ENCODE measurements at places on chromosomes 6 and 20.

GRCh38 chr6:46793138-46793537 is at the start of gene MEP1A:
TSS of gene MEP1A (plus strand) at chr6:46793389. CDS start at chr6:46793399, 10 bp downstream.
- no peaks in the 10 kb centered on the region for H3K27me3 ChIP-seq
- no peak within 1 kb of the TSS for H3K27ac ChIP-seq
- no peak for DNase-seq
- H3K4me1 ChIP-seq: no peaks in the 10 kb centered on the region
- no peaks in the 10 kb centered on the region for H3K36me3 ChIP-seq
- H3K4me3 ChIP-seq: no peak within 1 kb of the TSS

DNA sequence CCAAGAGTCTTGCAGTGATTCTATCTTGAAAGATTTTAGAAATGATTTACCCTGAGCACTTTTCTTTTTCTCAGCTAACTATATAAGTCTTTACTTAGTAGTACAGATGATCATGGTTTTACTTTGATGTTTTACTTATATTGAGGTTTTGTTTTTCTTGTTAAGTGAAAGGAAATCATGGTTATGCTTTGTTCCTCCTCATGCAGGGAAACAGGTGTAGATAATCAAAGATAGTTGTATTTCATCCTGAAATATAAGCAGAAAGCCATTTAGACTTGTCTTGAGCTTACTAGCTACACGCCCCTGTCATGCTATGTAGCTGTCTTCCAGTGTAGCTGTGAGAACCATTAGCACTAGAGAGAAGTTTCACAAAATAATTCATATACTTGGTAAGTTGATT is 113.9 kb downstream of the HIVEP1 start:
- no peak overlapping the region for H3K27ac ChIP-seq
- H3K4me1 ChIP-seq: peaks cover 4% of the 10 kb centered on the region
- no peaks in the 10 kb centered on the region for H3K27me3 ChIP-seq
- H3K4me3 ChIP-seq: no peak overlapping the region

GRCh38 chr20:21513881-21514540 is at the start of gene NKX2-2:
TSS of gene NKX2-2 (minus strand) at chr20:21514064. CDS start at chr20:21513669, 395 bp downstream.
- peaks cover 59% of the 10 kb centered on the region for H3K4me1 ChIP-seq
- peaks cover 91% of the 10 kb centered on the region for H3K27me3 ChIP-seq
- H3K27ac ChIP-seq: no peak within 1 kb of the TSS
- no peaks in the 10 kb centered on the region for H3K36me3 ChIP-seq

- no peaks in the 10 kb centered on the region for H3K4me1 ChIP-seq
- no peak for DNase-seq
- H3K36me3 ChIP-seq: peaks cover 25% of the 10 kb centered on the region
- no peak overlapping the region for H3K4me3 ChIP-seq
- no peaks in the 10 kb centered on the region for H3K27me3 ChIP-seq
Observed at GRCh38 chr6:4950836-4951533, 52.9 kb downstream of the RPP40 start.

GRCh38 chr6:133017581-133017980 is 203.2 kb downstream of the RPS12 start:
- no peak for DNase-seq
- no peaks in the 10 kb centered on the region for H3K36me3 ChIP-seq
- no peaks in the 10 kb centered on the region for H3K4me1 ChIP-seq
- no peak overlapping the region for H3K4me3 ChIP-seq
- H3K27ac ChIP-seq: no peak overlapping the region

GRCh38 chr20:40765814-40766480 is 76.9 kb upstream of the MAFB start:
- no peaks in the 10 kb centered on the region for H3K4me1 ChIP-seq
- no peaks in the 10 kb centered on the region for H3K27me3 ChIP-seq
- no peaks in the 10 kb centered on the region for H3K36me3 ChIP-seq
- DNase-seq: no peak
- H3K27ac ChIP-seq: no peak overlapping the region
- no peak overlapping the region for H3K4me3 ChIP-seq

DNA sequence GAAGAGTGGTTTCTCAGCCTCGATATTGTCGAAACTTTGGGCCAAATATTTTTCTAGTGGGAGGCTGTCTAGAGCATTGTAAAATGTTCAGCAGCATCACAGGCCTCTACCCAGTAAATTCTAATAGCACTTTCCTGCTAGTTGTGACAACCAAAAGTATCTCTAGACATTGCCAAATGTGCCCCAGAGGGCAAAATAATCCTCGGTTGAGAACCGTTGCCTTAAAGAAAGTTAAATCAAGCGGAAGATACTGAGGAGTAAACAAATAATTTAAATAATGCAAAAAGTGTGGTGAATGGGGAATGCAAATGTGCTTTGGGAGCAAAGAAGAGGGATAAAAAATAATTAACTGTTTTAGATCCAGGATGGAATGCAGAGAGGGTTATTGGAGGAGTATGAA is 106.4 kb upstream of the ASCC3 start:
- H3K27ac ChIP-seq: no peak overlapping the region
- H3K27me3 ChIP-seq: no peaks in the 10 kb centered on the region
- no peaks in the 10 kb centered on the region for H3K4me1 ChIP-seq
- no peaks in the 10 kb centered on the region for H3K36me3 ChIP-seq

DNA sequence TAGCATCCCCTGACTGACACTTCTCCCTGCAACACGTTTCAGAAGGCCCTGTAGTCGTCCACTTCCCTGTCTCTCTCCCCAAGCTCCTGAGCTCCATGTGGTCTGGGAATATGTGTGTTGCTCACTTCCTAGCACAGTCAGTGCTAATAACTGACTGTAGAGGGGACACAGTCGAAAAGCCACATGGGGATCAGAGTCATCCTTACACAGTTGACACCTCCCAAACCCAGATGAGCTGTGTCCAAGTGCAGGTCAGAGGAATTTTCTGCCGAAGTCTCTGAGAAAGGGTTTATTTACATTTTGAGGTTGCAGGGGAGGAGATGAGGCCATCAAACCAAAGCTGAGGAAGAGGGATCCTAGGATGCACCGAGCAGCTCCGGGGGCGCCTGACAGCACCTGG is 3.5 kb upstream of the ADAM33 start:
- H3K4me1 ChIP-seq: peaks cover 6% of the 10 kb centered on the region
- H3K27me3 ChIP-seq: peaks cover 18% of the 10 kb centered on the region
- H3K4me3 ChIP-seq: no peak overlapping the region
- DNase-seq: no peak
- H3K36me3 ChIP-seq: no peaks in the 10 kb centered on the region
- no peak overlapping the region for H3K27ac ChIP-seq

DNA sequence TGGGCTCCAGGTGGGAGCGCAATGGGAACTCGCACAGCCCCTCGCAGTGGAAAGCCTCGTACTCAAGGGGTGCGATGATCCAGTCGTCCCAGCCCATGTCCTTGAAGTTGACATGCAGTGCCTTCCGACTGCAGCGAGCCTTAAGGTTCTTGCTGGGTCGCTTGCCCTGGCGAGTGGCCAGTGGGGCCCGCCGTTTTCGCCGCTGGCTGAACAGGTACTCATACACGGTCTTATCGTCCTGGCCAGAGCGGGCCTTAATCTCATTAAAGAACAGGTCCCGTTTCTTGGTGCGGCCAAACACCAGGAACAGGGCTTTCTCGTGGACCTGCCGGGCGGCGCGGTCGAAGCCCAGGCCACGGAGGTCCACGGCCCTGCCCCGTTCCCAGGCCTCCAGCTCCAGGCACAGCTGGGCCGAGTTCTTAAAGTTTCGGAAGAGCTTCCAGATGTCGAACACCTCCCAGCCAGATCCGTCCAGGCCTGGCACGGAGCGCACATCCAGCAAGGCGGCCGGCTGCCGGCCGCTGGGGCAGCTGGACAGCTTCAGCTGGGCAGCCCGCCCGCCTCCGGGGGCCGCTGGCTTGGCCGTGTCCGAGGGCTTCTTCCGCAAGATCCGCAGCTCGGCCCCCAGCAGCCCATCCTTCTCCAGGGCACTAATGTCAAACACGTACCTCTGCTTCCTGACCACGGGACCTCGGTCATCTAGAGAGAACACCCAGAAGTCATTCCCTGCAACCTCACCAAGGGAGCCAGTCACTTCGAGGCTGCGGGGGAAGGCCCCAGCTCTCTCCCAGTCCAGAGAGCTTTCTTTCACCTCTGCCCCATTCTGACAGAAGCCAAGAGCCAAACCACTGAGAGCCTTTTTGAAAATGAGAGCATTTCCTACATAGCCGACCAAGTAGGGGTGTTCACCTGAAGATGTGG is 3.7 kb downstream of the GDF5 start:
- no peaks in the 10 kb centered on the region for H3K36me3 ChIP-seq
- no peak for DNase-seq
- no peaks in the 10 kb centered on the region for H3K4me1 ChIP-seq
- H3K4me3 ChIP-seq: no peak overlapping the region

- H3K27ac ChIP-seq: no peak overlapping the region
- no peaks in the 10 kb centered on the region for H3K4me1 ChIP-seq
- H3K4me3 ChIP-seq: no peak overlapping the region
- no peak for DNase-seq
- H3K27me3 ChIP-seq: no peaks in the 10 kb centered on the region
Observed at GRCh38 chr20:19531446-19531845, 226.6 kb upstream of the RIN2 start.

GRCh38 chr6:37791156-37791919 is 28.2 kb upstream of the ZFAND3 start:
- no peak overlapping the region for H3K27ac ChIP-seq
- H3K27me3 ChIP-seq: no peaks in the 10 kb centered on the region
- no peaks in the 10 kb centered on the region for H3K4me1 ChIP-seq
- H3K4me3 ChIP-seq: no peak overlapping the region

- no peak for DNase-seq
- no peak overlapping the region for H3K27ac ChIP-seq
- H3K4me1 ChIP-seq: no peaks in the 10 kb centered on the region
- no peak overlapping the region for H3K4me3 ChIP-seq
- H3K27me3 ChIP-seq: no peaks in the 10 kb centered on the region
Observed at GRCh38 chr20:50101281-50101680, 11.7 kb downstream of the UBE2V1 start.

GRCh38 chr6:4727671-4728435 is 48.4 kb upstream of the CDYL start:
- no peak overlapping the region for H3K4me3 ChIP-seq
- no peaks in the 10 kb centered on the region for H3K4me1 ChIP-seq
- H3K27me3 ChIP-seq: no peaks in the 10 kb centered on the region

DNA sequence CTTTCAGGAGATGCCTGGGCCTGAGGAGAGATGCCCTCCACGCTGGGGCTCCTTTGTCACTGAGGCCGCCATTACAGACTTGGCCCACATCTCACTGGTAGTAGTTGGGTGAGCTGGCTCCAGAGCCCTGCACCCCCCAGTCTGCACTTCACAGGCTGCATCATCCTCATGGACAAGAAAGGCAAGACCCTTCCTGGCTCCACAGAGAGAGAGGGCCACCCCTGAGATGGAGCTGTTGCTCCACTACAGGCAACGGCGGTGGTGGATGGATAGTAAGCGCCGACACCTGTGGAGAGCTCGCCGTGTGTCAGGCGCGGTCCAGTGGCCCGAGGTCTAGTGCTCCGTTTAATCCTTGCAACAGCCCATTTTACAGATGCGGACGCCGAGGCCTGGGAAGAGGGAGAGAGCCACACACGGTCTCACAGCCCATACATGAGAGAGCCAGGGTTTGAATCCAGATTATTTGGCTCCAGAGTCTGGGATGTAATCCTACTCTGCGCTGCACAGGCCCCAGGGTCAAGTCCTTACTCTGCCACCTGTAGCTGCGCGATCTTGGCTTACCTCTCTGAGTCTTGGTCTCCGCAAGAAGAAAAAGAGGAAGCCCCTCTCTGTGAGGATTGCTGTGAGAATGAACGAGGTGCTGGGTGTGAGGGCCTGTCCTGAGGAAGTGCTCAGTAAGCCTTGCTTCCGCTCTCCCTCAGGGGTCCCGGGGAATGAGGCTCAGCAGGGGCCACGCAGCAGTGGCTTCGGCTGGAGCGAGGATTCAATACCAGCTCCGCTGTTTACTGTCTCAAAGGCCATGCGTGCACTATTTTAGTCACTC is 34.5 kb downstream of the SPDEF start:
- H3K4me3 ChIP-seq: no peak overlapping the region
- no peaks in the 10 kb centered on the region for H3K4me1 ChIP-seq
- H3K27ac ChIP-seq: no peak overlapping the region
- H3K27me3 ChIP-seq: no peaks in the 10 kb centered on the region
- no peak for DNase-seq

DNA sequence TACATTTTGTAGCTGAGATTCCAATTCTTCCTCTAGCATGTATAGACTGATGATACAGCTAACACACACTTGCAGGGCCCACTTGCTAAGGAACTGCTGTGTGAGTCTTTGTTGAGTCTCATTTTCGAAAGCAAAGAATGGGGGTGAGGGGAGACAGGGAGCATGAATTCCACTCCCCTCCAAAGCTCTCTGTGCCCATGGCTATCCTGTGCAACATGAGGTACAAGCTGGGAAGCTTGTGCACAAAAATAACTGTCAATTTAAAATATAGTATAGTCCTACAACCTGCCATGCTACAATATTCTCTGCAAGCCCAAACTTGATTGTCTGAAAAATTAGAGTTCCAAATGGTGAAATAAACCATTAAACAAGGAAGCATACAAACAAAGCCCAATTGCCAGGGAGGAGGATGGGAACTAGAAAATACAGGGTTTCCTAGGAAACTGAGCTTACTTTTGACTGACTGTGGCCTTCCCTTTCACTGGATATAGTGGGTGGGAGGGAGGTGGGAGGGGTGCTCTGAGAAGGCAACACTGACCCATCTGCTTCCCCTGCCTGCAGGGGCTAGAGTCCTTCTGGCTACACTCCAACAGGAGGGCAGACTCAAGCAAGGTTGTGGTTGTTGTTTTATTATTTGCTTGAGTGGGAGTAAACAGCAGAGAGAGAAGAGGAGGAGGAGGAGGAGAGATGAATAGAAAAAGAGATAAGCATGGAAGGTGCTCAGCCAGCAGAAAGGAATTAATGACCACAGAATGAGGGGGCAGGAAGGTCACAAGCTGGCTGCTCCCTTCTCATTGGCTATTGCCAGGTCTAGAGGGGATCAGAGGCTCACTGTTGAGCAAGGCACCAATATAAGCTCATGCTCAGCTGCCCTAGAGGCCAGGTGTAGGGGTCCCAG is 84.6 kb downstream of the FYN start:
- peaks cover 15% of the 10 kb centered on the region for H3K4me1 ChIP-seq
- no peaks in the 10 kb centered on the region for H3K27me3 ChIP-seq
- no peak overlapping the region for H3K27ac ChIP-seq
- DNase-seq: no peak
- H3K4me3 ChIP-seq: no peak overlapping the region

- H3K4me3 ChIP-seq: no peak overlapping the region
- H3K4me1 ChIP-seq: no peaks in the 10 kb centered on the region
- H3K27me3 ChIP-seq: no peaks in the 10 kb centered on the region
- no peaks in the 10 kb centered on the region for H3K36me3 ChIP-seq
Observed at GRCh38 chr6:148107911-148108310, 234.7 kb upstream of the SASH1 start.

- peaks cover 18% of the 10 kb centered on the region for H3K4me1 ChIP-seq
- H3K27ac ChIP-seq: no peak overlapping the region
- DNase-seq: no peak
- peaks cover 60% of the 10 kb centered on the region for H3K27me3 ChIP-seq
- H3K36me3 ChIP-seq: no peaks in the 10 kb centered on the region
- no peak overlapping the region for H3K4me3 ChIP-seq
Observed at GRCh38 chr6:1394514-1395463, 5.4 kb downstream of the FOXF2 start.

- no peak overlapping the region for H3K27ac ChIP-seq
- no peaks in the 10 kb centered on the region for H3K27me3 ChIP-seq
- no peak for DNase-seq
Observed at GRCh38 chr6:56032715-56033260, 157.4 kb upstream of the BMP5 start.
